Bladder microvascular endothelial cell (primary cell): ENCODE measurements at places on chromosomes 1 and 21. TPM values are rescaled to one million over a fixed set of nuclear protein-coding genes. Genes with fewer than 3 reads are reported as not detected.

Gene RNU1-1
- total RNA-seq = 509 and 6,751 TPM in 2 replicates

Gene KLHDC9
- 1.5 and 1.6 TPM in 2 replicates for total RNA-seq

Gene NOS1AP
- total RNA-seq = 0.16 and 0.44 TPM in 2 replicates

Gene RGS4
- 12.0 and 29.3 TPM in 2 replicates for total RNA-seq

Gene HRNR
- total RNA-seq = not detected in 2 replicates

Gene RFX5
- 43.5 and 66.4 TPM in 2 replicates for total RNA-seq

Gene PDZK1
- under 0.01 and 0.31 TPM in 2 replicates for total RNA-seq

Gene SLFNL1
- total RNA-seq = 0.32 and 0.69 TPM in 2 replicates

Gene C1orf115
- 47.3 and 93.7 TPM in 2 replicates for total RNA-seq
